ENCODE measurements at places on chromosomes 13 and 19.

GRCh38 chr19:17358395-17358794, 18.7 kb downstream of the PLVAP start:
- DNase-seq: no peak

DNA sequence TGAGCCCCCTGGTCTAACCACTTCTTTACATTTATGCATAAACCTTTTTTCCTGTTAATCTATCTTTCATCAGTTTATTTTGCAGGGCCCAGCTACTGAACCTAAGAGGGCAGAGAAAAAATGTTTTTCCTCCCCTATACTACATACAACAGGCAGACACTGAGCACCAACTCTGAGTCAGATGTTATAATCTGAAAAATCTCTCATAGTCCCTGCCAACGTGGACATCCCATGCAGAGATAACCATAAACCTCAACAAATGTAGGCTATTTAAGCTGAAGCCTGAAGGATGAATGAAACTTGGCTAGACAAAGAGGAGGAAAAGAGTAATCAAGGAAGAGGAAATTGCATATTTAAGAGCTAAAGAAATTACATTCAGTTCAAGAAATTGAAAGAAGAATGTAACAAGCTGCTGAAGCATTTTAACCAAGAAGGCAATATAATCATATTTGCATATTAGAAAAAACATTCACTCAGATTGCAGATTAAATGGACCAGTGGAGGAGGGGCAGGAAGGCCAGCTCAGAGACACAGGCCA, 2.6 kb downstream of the NEK3 start:
- no peak for DNase-seq

DNA sequence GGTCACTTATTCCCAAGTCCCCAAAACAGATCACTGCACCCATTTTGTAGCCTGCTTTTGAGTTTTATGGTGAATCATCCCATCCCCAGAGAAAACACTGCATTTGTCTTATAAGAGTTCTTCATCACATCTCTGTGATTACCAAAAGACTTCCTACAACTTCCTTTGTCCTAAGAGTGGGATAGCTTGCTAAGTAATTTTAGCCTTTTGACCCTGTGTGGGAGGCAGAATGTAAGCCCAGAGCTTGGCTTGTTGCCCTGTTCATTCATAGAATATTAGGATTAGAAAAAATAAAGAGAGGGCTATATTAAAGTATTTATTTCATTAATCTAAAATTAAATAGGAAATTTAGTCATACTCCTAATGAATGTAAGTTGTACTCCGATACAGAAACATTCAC, 213.3 kb downstream of the MZT1 start:
- DNase-seq: no peak

DNA sequence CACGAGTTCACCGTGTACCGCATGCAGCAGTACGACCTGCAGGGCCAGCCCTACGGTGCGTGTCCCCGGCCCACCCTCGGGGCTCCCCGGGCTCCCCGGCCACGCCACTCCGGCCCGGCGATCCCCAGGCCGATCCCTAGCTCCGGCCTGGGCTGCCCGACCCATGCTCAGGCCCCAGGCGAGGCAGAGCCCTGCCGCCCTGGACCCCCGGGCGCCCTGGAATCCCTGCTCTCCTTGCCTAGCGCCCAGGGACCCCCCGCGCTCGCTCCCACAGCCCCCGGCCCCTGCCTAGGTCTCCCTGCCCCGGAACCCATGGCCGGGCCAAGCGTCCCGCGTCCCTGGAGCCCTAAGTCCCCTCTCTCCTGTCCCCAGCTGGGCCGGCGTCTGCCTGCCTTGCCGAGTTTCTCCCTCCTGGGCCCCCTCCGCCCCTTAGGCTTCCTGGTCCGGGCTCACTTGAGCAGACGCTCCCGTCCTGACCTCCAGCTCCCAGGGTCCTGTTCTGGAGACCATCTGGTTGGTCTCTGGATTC, 494 bp downstream of the NCLN start:
- DNase-seq: no peak

- DNase-seq: no peak
Measured at GRCh38 chr13:39317291-39317690, 279.0 kb downstream of the NHLRC3 start.

- DNase-seq: peak; percentile 64
Measured at GRCh38 chr19:42254089-42254849, 659 bp downstream of the ERF start.

GRCh38 chr13:78841358-78841963, 182.5 kb upstream of the OBI1 start:
- DNase-seq: no peak

- DNase-seq: no peak
Measured at GRCh38 chr13:40558656-40559055, 107.8 kb downstream of the FOXO1 start.

GRCh38 chr19:49200238-49200862, 42.8 kb downstream of the TRPM4 start:
- DNase-seq: no peak

DNA sequence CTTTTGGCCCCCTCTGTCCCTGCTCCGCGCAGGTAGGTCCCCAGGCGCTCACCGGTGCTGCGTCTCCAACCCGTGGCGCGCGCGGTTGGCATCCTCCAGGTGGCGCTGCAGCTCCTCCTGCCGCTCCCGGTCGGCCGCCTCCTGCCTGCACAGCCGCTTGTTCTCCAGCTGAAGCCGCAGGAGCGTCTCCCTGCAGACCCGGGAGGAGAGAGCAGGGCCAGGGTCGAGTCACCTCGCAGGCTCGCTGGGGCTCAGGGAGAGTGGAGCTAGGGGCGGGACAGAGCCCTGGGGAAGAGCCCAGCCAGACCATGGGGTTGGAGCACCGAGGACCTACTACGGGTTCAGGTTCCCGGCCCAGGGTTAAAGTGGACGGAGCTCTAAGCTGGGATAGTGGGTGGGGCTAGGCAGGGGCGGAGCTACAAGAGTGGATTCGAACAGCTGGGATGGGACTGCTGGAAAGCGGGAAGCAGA, 9.3 kb downstream of the HOOK2 start:
- no peak for DNase-seq

- DNase-seq: no peak
Measured at GRCh38 chr19:51107406-51108065, 673 bp downstream of the CTU1 start.
